ENCODE measurements at places on chromosomes 7 and 10.
A peak's percentile ranks its signal among the peaks of the same experiment; 100 is the strongest.

DNA sequence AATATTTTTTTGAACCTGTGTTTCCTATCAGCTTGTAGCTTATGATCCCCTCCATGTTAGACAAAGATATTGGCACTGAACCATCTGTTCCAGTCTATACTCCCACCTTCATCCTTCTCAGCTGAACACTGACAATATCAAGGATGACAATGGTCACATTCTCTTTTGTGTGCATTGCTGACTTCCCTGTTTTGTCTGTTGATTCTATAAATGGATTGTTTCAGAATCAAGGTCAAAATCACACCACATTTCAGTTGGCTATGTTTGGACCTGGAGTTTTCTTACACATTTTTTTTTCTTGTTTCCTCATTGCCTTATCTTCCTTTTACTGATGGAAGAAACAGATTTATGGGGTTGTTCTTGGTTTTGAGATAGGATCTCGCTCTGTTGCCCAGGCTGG lies 11.3 kb upstream of the SMURF1 start:
- DNase-seq = no peak

DNA sequence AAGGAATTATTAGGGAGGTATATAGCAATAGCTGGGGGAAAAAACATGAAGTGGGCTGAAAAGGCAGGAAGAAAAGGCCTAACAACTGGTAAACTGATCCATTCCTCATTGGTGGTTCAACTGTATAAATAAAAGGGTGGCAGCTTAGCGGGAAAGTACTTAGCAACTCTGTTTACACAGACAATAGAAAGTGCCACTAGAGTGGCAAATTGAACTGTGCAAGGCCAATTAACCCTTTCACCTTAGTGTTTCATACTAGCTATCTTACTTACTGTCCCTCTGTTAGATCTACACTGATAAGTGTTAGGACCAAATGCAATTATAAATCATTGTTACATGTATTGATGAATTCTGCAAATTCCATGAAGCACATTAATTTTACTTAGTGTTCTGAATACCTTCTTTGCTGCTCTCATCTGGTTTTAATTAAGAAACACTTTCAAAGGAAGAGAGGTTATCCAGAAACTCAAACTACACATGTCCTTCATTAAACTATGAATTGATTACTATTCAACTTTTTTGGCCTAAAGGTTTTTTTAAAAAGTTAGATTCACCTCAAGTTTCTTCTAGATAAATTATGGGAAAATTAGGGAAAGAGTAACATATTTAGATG lies 28.0 kb downstream of the DNAJC1 start:
- no peak for DNase-seq

DNA sequence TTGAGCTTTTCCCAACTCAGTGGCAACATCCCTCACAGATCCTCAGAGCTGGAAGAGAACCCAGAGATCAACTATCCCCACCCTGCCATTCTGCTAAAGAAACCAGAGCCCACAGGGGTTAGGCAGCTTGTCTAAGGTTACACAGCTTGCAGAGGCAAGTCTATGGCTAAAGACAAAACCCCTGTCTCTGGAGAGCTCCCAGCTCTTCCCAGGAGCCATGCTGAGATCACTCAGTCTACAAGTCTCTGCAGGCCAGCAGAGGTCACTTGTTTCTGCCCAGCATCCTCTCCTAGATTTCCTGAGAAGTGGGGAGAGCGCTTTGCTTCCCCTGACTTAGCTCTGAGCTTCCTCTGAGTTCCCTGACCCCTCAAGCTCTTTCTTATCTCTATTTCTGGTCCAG lies 28.5 kb upstream of the LOXL4 start:
- DNase-seq = no peak

GRCh38 chr7:138417078-138417700 lies 42.9 kb upstream of the TRIM24 start:
- DNase-seq = no peak

DNA sequence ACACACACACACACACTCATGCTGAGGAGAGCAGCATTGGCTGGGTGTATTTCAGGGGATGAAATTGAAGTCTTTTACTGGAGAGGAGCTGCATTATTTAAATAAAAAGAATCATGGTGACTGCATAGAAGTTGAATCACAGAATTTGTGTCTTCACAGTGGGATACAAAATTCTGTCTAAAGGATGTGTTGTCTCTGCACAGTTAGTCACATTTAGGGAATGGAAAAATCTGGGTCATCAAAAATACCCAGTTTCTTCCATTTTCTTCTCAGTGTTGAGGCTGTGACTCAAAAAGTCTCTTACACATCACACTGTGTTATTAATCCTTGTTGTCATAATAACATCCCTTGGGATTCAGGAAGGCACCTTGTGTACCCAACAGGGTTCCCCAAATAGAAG lies 10.9 kb downstream of the PAPSS2 start:
- no peak for DNase-seq

DNA sequence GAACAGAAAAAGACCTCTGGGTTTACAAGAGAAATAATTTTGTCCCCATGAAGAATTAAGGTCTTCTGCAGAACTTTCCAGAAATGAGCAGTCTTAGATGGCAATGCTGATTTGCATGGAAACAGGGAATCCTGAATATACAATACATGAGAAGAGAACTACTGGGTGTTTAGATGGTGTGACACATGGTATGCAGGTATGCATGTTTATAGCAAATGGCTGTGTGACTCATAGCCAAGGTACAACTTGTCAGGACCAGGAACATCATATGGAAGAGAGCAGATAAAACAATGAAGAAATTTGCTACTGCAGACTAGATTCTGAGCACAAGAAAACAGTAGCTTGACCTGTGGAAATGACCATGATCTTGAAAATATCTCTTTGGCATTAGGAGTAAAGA lies 907.8 kb downstream of the GATA3 start:
- no peak for DNase-seq

GRCh38 chr7:159198016-159198724 lies 53.5 kb upstream of the VIPR2 start:
- DNase-seq = no peak

GRCh38 chr10:68047122-68047521 lies 28.0 kb downstream of the HERC4 start:
- no peak for DNase-seq

- peak; percentile 19 for DNase-seq
These were observed 79.7 kb downstream of the DLG5 start for GRCh38 chr10:77846718-77847311.

- no peak for DNase-seq
These were observed 79.7 kb downstream of the ALOX5 start for GRCh38 chr10:45453639-45454255.

- DNase-seq = no peak
These were observed 184.2 kb downstream of the WDR37 start for GRCh38 chr10:1240341-1240775.

- DNase-seq = no peak
These were observed 87.8 kb downstream of the LCOR start for GRCh38 chr10:96919785-96920430.

- DNase-seq = peak; percentile 20
These were observed 42.5 kb downstream of the STK17A start for GRCh38 chr7:43625453-43625852.

DNA sequence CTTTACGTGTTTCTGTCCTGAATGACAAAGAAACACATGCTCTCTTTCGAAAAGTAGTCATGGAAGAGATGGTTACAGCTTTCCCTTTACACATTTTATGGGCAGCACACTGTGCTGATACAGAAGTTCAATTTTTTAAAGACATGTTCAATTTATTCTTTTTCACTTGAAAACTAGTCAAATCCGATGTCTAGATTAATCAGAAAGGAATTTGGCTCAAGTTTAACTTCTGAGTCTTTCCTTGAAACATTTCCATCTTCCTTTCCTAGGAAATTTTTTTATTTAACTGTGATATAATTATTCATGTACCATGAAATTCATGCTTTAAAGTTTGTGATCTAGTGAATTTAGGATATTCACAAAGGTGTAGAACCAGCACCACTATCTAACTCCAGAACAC lies 360.1 kb downstream of the TNS3 start:
- DNase-seq = no peak
